ENCODE measurements at places on chromosomes 13 and 19. TPM values are rescaled to one million over a fixed set of nuclear protein-coding genes. Genes with fewer than 3 reads are reported as not detected.

- no peak for DNase-seq
These were observed 17.6 kb downstream of the ACOD1 start for GRCh38 chr13:76965759-76966421.

GRCh38 chr19:19627621-19628500 lies at the start of gene LPAR2:
Gene LPAR2 (minus strand): TSS chr19:19628220. CDS start chr19:19627275, 945 bp downstream.
- DNase-seq: peak; percentile 79

GRCh38 chr13:111667757-111668156 lies 347.3 kb downstream of the TEX29 start:
- DNase-seq: no peak

GRCh38 chr13:90783273-90783672 lies 564.2 kb upstream of the MIR17HG start:
- no peak for DNase-seq

GRCh38 chr13:73657821-73658540 lies 476.2 kb downstream of the KLF12 start:
- DNase-seq: no peak

DNA sequence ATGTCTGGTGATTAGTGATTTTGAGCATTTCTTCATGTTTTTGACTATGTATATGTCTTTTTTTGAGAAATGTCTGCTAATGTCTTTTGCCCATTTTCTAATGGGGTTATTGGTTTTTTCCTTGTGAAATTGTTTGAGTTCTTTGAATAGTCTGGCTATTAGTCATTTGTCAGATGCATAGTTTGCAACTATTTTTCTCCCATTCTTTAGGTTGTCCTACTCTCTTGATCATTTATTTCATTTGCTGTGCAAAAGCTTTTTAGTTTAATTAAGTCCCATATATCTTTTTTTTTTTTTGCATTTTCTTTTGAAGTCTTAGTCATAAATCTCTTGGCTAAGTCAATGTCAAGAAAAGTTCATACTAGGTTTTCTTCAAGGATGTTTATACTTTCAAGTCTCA lies 449.8 kb downstream of the DACH1 start:
- no peak for DNase-seq

GRCh38 chr13:68696907-68697306 lies 1410.7 kb upstream of the ATXN8OS start:
- no peak for DNase-seq

- DNase-seq: no peak
These were observed 117.7 kb downstream of the STK24 start for GRCh38 chr13:98459171-98459681.

- DNase-seq: no peak
These were observed 11.3 kb downstream of the GTPBP3 start for GRCh38 chr19:17348700-17349099.

DNA sequence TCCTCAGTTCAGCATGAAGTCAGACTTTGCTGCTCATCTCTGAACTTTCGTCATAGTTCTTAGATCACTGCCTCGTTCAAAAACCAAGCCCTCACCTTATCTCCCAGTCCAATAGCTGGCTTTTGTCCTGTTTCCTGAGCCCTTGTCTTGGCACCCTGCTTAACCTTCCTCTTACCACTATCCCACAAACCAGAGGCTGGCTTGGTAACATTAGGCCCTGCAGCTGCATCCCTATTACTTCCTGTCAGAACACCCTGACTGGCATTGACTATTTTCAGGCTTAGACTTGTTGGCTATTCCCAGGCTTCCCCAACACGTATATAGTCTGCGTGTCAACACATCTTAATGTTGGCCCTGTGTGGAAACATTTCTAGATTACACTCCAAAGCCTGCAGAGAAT lies 172.4 kb downstream of the VWA8 start:
- DNase-seq: no peak

- DNase-seq: no peak
These were observed 88.8 kb upstream of the GJB6 start for GRCh38 chr13:20320885-20321284.

DNA sequence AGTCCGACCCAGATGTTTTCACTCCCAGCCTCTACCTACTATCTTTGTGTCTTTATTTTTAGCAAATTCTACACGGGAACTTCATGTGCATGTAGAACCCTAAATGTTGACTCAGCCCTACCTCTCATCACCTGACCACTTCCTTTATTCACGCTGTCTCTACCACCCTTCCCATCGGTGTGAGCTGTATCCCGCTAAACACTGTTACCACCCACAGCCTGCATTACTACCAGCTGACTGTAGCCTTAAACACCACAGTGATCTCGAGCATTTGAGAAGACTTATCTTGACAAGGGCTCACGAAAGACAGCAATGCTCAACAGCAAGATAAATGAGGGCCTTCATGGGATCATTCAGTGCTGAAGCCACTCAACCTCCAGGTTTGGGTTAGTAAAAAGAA lies 15.1 kb downstream of the NCR1 start:
- DNase-seq: no peak

GRCh38 chr19:55528030-55528803 lies 8.7 kb downstream of the SBK2 start:
- no peak for DNase-seq

- peak; percentile 34 for DNase-seq
These were observed 1.8 kb downstream of the PIP5K1C start for GRCh38 chr19:3698386-3698950.

DNA sequence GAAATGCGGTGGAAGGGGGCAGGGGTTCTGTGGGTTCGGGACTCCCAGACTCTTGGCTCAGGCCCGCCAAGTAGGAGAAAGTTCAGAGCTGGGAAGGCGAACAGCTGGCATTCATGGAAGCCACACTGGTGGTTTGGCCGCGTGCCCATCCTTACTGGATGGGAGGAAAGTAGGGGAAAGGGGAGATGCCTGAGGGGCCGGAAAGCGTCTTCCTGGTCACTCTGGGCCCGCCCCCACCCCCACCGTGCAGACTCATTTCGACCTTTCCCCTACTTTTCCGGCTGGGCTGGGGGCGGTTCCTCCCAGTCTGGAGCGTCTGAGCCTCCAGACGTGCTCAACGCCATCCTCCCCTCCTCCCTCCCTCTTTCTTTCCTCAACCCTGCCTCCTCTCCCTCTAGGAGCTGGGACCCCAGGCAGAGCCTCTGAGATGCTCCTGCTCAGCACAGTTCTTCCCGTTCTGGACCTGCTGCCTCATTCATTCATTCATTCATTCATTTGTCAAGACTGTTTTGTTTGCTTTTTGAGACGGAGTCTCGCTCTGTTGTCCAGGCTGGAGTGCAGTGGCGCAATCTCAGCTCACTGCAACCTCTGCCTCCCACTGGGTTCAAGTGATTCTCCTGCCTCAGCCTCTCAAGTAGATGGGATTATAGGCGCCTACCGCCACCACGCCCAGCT lies 3.5 kb downstream of the ANGPTL4 start:
- DNase-seq: no peak

- DNase-seq: no peak
These were observed 14.5 kb downstream of the KPNA3 start for GRCh38 chr13:49777746-49778614.

- DNase-seq: no peak
These were observed 62.6 kb upstream of the USP29 start for GRCh38 chr19:57057036-57057686.

DNA sequence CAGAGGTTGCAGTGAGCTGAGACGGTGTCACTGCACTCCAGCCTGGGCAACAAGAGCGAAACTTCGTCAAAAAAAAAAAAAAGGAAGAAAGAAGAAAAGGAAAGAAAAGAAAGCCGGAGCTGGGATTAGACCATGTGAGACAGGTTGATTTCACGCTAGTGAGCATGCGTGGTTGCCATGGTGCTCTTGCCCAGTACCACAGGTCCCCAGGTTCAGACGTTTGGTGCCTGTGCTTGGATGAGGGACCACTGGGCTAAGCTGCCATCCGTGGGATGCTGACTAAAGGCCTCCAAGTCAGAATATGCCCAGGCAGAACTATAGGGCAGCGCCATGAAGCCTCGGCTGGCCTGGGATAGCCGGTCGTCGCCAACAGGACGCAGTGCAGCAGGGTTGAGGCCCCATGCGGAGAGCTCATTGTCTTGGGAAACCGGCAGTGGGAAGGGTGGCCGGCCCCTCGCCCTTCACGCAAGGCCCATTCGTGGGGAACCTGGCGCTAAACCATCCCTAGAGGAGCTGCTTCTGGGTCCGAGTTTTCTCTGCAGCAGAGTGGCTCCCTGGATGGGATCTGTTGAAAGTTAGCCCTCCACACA lies 7.2 kb upstream of the TEX101 start:
- no peak for DNase-seq

DNA sequence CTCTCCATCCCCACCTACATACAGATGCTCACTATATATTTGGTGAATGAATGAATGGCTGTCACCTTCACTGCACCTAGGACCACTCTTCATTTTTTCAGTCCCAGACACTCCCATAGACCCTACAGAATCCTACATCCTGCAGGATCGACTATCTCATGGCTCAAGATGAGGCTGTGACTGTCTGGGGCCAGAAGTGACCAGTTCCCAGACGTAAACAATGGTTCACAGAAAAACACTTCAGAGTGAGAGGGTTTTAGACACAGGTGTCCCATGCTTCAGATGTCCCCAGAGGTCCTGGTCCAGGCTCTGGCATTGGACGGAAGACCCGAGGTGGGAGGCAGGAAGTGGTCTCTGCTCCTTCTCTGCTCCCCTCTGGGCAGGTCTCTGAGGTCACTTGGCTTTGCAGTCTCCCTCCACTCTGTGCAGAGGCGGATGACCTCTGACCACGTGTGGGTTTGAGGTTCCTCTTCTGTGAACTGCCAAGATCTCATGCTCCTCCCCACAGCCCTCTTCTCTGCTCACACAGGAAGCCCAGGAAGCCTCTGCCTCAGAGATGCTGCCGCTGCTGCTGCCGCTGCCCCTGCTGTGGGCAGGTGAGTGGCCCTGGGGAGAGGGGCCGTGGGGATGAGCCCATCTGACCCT lies 24.9 kb downstream of the SIGLEC7 start:
- DNase-seq: peak; percentile 62

DNA sequence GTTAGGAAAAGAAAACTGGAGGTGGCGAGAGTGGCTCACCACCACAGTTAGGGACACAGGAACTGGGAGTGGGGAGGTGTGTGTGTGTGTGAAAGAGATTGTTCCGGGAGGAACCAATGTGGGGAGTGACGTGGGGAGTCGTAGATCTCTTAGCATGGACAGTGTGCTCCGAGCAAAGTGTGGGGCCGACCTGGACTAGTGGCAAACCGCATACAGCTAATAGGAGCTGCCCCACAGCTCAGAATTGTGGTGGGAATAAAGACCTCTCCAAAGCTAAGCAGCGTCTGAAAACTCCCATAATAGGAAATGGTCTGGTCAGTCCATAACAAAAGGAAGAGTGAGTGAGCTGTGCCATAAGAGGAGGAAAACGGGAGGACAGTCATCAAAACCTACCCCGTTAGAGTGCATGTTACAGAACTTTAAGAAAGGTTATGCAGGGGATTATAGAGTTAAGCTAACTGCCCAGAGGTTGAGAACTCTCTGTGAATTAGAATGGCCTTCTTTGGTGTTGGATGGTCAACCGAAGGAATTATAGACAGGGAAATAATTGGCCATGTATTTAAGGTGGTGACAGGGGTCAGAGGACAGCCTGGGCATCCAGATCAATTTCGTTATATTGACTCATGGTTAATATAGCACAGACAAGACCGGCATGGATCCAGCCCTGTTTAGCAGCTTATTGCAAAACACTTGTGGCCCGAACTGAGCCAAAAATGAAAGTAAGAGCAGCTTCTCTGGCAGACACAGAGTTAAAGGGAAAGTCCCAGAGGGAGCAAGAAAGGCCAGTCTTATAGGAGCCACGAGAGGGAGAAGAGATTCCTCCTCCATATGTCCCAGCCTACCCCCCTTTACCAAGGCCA lies 8.9 kb upstream of the SLC15A1 start:
- no peak for DNase-seq

- DNase-seq: no peak
These were observed 164.5 kb downstream of the URI1 start for GRCh38 chr19:30106417-30107095.

DNA sequence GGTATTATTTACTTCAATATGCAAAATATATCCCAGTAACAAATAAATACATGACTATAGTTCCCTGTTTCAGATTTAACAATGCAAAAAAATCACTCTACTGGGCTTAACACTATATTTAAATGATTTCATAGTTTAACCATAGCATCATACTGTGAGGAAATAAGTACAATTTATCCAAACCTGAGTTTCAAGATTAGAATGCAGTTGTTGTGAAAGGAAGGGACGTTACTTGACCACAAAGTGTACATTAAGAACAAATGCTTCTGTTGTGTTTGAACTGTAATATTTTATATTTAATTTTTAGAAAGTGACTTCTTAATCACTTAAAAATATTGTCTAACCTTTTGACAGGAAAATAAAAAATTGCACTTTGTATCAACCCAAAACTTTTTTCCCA lies 1747.9 kb upstream of the SPRY2 start:
- DNase-seq: no peak

- DNase-seq: no peak
These were observed 278.6 kb upstream of the EDNRB start for GRCh38 chr13:78197231-78197630.

GRCh38 chr19:17136021-17136420 lies 60.4 kb downstream of the MYO9B start:
- no peak for DNase-seq

GRCh38 chr19:13095934-13096927 lies 6.4 kb downstream of the LYL1 start:
- DNase-seq: peak; percentile 37

DNA sequence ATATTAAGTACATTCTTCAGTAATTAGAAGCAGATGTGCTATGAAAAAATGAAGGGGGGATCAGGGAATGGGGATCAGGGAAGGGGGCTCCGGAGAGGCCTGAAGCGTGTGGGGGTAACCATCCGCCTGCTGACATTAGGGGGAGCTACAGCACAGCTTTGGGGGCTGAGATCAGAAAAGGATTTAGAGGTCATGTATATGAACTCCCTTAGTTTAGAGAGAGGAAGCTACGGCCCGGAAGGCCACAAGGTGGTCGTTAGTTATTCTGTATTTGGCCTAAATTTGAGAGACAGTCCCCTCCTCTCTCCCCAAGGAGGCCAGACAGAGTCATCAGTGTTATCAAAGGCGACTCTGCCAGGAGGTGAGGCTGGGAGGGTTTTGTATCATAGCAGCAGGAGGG lies 99.0 kb downstream of the TM9SF2 start:
- peak; percentile 44 for DNase-seq

DNA sequence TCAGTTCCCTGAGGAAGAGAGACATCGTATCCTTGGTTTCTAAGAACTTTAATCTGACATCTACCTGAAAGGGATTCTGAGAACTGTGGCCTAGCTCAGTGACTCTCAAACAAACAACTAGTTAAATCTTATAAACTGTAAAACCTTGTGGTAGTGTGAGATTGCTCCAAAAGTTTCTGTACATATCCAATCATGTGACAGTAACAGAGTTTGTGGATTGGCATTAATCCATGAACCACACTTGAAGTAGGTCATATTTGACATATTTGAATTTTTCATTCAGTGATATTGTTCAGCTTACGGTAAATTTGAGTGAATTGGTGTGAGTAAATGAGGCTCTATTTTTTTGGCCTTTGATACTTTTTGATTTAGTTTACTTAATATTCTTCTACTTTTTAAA lies 15.0 kb downstream of the TDRD3 start:
- DNase-seq: no peak

Gene IGFL2
- not detected for total RNA-seq

Gene CAPS
- 2.8 TPM for total RNA-seq

Gene PRSS57
- total RNA-seq: not detected

Gene SLC17A7
- total RNA-seq: not detected

Gene CBLC
- not detected for total RNA-seq

Gene SLC6A16
- total RNA-seq: 1.1 TPM

Gene LGALS14
- not detected for total RNA-seq

Gene GPR12
- total RNA-seq: not detected

Gene TJP3
- total RNA-seq: 2.4 TPM

Gene BRSK1
- total RNA-seq: 5.8 TPM

Gene CLASRP
- total RNA-seq: 80.5 TPM

Gene TTYH1
- total RNA-seq: not detected

Gene GZMM
- total RNA-seq: 52.7 TPM

Gene CD33
- total RNA-seq: not detected

Gene ATP4A
- total RNA-seq: not detected

Gene KIR2DL1
- not detected for total RNA-seq

Gene MBD3L3
- not detected for total RNA-seq

Data from activated CD8-positive, alpha-beta T cell treated with anti-CD3 and anti-CD28 coated beads for 36 hours (primary cell).